Stimulated activated CD8-positive, alpha-beta memory T cell treated with anti-CD3 and anti-CD28 coated beads, Interleukin-7, amount 100 ng/mL, for 4 hours (primary cell): ENCODE measurements at places on chromosomes 12 and 14.

GRCh38 chr14:96745500-96746051 is 51.6 kb upstream of the VRK1 start:
- no peak for DNase-seq

DNA sequence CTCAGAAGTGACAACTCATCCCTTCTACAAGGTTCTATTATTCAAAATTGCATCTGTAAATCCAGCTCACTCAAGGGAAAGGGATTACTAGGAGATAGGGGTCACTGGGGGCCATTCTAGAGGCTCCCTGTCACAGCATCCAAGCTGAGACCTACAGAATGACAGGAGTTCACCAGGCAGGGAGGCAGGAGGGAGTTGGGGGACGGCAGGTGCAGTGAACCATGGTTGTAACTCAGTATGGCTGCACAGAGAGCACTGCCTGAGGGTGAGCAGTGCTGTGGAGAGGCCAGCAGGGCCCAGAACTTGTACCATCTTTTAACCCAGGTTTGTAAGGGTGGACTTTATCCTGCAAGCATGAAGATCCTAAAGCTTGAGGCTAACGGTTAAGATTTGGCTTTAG is 37.9 kb upstream of the SINHCAF start:
- no peak for DNase-seq

- DNase-seq = peak; percentile 34
These were observed at the start of gene CD9 for GRCh38 chr12:6200256-6201212. Gene CD9 (plus strand): TSS chr12:6200400. CDS start chr12:6200500, 100 bp downstream.

DNA sequence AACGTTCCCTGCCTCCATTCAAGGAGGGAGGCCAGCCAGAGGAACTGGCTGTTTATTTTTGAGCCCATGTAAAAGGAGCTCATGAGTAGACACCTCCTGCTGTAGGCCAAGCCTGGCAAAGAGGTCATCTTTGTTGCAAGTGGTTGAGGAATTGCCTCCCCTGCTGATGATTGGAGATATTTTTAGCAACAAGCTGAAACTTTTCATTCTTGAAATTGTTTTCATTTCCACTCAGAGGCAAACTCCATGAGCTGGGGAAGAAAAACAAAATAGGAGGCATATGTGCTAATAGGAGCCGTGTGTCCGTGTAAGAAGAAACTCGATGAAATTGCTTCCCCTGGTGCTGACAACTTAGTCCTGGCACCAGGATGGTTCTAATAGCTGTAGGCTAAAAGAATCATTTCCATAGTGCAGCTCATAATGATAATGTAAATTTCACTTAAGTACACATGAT is 440.1 kb upstream of the FAR2 start:
- no peak for DNase-seq

DNA sequence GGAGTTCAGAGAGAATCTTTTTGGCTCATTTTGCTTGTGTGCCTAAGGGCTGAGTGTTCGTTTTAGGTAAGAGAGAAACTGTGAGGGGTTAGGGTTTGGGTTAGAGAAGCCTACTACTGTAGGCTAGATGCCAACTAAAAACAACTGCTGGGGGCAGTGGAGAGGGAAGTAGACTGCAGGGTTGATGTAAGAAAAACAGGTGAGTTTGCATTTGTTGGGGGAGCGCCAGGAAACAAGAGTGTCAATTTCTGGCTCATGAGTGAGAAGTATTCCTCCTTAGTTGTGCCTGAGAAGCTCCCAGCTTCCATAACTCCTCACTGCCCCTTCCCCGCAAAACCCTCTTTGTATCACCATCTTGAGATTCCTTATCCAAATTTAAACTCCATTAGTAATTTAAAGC is 92.3 kb downstream of the DERA start:
- DNase-seq = no peak

DNA sequence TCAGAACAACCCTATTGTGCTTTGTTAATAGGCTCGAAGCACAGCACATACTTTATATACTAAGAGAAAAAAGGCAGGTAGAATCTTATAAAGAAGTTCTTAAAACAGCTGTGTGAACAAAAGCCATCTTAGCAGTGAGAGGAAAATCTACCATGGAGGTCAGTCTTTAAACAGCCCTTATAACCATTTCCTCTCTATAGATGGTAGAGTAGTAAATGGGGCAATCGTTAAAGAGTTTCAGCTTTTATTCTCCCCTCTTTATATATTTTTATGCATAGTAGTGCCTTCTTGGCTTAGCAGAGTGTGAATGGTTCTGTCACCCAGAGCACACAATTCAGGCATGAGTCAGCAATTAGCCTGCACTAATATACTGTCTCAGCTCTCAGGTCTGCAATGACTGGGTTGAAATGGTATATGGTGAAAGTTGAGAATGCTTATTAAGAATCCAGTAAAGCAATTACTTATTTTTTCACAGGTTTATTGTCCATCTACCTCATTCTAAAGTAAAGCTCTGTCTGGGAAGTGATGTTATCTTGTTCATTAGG is 305.0 kb downstream of the NELL2 start:
- no peak for DNase-seq

DNA sequence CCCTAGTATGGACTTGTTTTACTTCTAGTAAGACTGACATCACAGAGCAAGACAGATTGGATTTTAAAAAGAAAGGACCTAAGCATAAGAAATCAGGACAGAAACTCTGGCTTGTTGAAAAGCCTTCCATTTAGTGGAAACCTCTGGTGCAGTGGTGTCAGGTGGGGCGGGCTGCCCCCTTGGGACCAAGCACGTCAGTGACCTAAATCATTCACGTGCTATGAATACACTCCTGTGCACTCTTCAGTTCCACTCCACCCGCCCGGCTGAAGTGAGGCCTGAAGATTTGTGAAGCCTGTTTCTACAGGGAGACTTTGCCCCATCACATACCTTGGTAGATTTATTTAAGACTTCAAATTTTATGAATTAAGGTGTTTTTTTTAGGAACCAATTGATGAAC is 58.2 kb upstream of the STRN3 start:
- DNase-seq = no peak

- no peak for DNase-seq
These were observed 59.0 kb downstream of the FAR2 start for GRCh38 chr12:29208060-29208459.

DNA sequence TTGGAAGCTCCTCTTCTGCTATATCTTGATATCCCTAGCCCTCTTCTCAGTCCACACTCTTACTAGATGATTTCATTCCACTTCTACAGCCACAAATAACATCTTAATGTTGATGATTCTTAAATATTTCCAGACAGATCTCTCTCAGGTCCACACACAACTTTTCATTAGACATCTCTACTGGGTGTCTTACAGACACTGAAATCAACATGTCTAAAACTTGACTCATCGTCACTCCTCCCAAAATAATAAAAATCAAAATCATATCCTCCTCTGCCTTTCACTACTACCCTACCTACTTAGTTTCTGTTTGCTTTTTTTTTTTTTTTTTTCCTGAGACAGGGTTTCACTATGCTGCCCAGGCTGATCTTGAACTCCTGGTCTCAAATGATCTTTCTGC is 11.9 kb downstream of the PRDM4 start:
- no peak for DNase-seq

- no peak for DNase-seq
These were observed 26.9 kb downstream of the FBXW8 start for GRCh38 chr12:116937640-116938039.

DNA sequence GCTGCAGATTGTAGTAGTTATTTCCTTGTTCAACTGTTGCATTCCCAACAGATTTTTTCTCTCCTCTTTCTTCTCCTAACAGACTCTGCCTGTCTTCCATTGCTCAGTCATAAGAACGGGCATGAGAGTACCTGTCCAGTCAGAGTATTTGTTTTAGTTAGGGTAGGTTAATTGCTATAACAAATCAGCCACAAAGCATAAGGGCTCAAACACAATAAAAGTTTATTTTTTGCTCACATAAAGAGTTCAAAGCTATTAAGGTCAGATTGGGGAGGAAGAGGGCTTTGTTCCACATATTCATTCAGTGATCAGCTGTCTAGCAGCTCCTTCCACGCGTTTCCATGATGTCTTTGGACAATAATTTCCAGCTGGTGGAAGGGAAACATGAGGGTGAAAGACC is 92.8 kb upstream of the PLXNC1 start:
- DNase-seq = no peak

- DNase-seq = no peak
These were observed 37.2 kb downstream of the CATSPERB start for GRCh38 chr14:91694643-91695042.
